ENCODE measurements at places on chromosomes 12 and 14.

- peaks cover 48% of the 10 kb centered on the region for H3K4me1 ChIP-seq
- no peak for DNase-seq
- no peaks in the 10 kb centered on the region for H3K36me3 ChIP-seq
- no peaks in the 10 kb centered on the region for H3K27me3 ChIP-seq
- peak overlapping the region; percentile 66 for H3K27ac ChIP-seq
Observed at GRCh38 chr12:104672501-104673265, 215.9 kb downstream of the CHST11 start.

GRCh38 chr14:24078146-24078545 is 6.8 kb downstream of the CPNE6 start:
- H3K36me3 ChIP-seq: no peaks in the 10 kb centered on the region
- DNase-seq: no peak
- H3K4me1 ChIP-seq: no peaks in the 10 kb centered on the region

DNA sequence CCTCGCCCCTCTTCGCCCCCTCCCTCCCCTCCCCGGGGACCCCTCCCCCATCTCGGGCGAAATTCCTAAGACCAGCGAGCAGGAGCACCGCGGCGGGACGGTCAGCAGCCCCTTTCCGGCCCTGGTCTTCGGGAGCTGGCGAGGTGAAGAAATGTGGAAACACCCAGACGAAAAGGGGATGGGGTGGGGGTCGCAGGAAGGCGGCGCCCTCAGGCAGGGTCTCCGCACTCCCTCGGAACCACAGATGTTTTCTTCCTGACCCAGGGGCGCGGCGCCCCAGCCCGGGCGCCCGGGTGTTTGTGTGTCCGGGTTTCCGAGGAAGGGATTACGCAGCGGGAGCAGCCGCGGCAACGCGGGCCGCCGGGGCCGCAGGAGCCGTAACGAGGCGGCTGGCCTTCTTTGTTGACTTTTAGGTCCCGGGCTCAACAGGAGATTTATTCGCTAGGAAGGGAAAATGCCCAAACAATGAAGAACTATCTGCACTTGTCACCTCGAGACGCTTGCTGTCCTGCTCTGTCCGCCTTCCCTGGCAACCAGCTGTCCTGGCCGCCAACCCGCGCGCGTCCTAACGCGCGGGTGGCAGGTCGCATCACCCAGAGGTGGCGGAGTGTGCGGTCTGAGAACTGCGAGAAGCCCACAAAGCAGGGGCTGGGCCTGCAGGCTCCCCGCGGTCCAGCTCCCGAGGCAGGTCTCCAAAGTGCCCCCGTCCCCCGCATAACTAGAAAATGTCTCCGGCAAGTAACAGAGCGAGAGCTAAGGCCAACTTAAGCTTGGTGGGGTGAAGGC is 7.0 kb downstream of the FOXA1 start:
- H3K27ac ChIP-seq: peak overlapping the region; percentile 84
- H3K4me1 ChIP-seq: peaks cover 14% of the 10 kb centered on the region
- H3K27me3 ChIP-seq: no peaks in the 10 kb centered on the region
- no peaks in the 10 kb centered on the region for H3K36me3 ChIP-seq
- peak overlapping the region; percentile 72 for H3K4me3 ChIP-seq
- DNase-seq: no peak

- H3K36me3 ChIP-seq: no peaks in the 10 kb centered on the region
- DNase-seq: no peak
- H3K4me1 ChIP-seq: peaks cover 15% of the 10 kb centered on the region
- no peak overlapping the region for H3K4me3 ChIP-seq
- no peaks in the 10 kb centered on the region for H3K27me3 ChIP-seq
Observed at GRCh38 chr14:32121948-32122347, 44.8 kb downstream of the ARHGAP5 start.

DNA sequence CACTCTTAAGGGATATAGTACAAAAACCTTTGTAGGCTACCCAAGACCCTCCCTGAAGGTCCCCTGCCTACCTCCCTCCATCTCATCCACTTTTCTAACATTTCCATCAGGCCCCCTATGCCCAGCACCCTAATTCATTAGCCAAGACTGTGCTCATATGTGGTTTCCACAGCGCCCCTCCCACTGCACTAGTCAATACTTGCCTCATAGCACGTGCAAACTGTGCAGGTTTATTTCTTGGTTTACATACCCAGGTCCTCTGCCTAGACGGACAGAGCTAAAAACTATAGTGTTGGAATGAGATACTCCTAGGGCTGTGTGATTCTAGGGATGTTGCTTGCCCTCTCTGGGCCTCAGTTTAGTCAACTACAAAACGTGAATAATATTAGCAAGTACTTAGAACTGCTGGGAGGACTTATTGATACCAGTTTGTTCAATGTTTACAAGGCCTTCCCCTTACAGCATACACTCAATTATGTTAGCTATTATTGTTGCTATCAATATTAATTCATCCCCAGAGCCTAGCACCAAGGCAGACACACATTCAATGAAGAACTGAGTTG is 50.4 kb downstream of the NUAK1 start:
- no peak overlapping the region for H3K4me3 ChIP-seq
- no peaks in the 10 kb centered on the region for H3K4me1 ChIP-seq
- no peaks in the 10 kb centered on the region for H3K36me3 ChIP-seq
- H3K27ac ChIP-seq: peak overlapping the region; percentile 57
- no peaks in the 10 kb centered on the region for H3K27me3 ChIP-seq

DNA sequence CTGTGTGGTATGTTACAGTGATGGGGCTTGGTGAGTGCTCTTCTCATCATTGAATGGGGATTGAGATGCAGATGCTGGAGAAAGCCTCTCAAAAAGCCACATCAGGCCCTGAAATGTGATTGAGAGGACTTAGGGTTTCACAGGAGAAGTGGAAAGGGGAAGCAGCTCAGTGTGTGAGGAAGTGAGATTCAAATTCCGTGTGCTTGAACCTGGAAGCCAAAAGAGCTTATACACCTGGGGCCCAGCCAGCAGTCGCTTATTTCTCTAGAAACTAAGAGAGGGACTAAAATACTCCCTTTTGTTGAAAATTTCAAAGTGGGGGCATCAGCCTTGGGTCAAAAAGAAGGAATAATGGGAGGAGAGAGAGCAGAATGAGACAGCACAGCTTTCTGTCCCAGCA is 39.1 kb upstream of the GZMB start:
- no peak overlapping the region for H3K4me3 ChIP-seq
- H3K4me1 ChIP-seq: peaks cover 12% of the 10 kb centered on the region
- H3K36me3 ChIP-seq: no peaks in the 10 kb centered on the region
- no peak for DNase-seq
- H3K27ac ChIP-seq: no peak overlapping the region

GRCh38 chr12:68245180-68246021 is 8.0 kb downstream of the IL22 start:
- no peak overlapping the region for H3K27ac ChIP-seq
- no peaks in the 10 kb centered on the region for H3K36me3 ChIP-seq
- no peaks in the 10 kb centered on the region for H3K27me3 ChIP-seq
- DNase-seq: no peak

DNA sequence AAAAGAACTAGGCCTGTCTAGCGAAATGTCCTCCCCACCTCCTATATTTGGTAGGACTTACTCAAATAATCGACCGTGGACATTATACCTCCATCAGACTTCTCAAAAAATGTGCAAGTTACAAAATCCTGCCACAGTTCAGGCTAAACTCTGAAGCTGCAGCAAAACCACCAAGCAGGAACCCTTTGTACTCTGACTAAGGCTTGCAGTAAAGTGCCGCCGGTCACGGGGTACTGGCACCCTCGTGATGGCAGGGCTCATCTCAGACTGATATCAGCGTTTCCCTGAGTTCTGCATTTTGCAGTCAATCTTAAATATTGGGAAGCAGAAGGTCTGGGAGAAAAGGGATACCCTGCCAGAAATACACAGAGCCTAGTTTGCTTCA is 17.1 kb downstream of the SLC11A2 start:
- DNase-seq: no peak
- H3K27ac ChIP-seq: peak overlapping the region; percentile 51
- peaks cover 39% of the 10 kb centered on the region for H3K4me1 ChIP-seq
- H3K36me3 ChIP-seq: peaks cover 43% of the 10 kb centered on the region
- no peaks in the 10 kb centered on the region for H3K27me3 ChIP-seq

DNA sequence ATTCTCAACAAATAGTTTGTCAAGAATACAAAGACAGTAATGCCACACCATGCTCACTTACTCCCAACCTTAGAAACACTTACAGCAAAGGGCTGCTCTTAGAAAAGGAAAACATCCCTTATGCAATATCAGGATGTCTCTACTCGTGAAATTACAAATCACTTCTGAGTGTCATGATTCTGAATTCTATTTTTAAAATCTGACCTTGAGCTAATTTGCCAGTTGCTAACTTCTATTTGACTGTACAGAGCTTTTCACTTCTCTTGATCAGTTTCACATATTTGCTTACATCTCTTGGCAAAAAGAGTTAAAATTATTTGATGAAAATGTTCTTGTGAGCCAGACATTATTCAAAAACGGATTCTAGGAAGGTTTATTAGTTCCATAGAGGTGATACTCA is 136.7 kb upstream of the SLC35F4 start:
- no peak overlapping the region for H3K4me3 ChIP-seq
- H3K4me1 ChIP-seq: no peaks in the 10 kb centered on the region
- H3K36me3 ChIP-seq: no peaks in the 10 kb centered on the region
- no peak for DNase-seq

- H3K27me3 ChIP-seq: no peaks in the 10 kb centered on the region
- H3K36me3 ChIP-seq: peaks cover 7% of the 10 kb centered on the region
Observed at GRCh38 chr12:76777765-76778216, 13.9 kb downstream of the ZDHHC17 start.

GRCh38 chr14:62001963-62002362 is 239.7 kb downstream of the SNAPC1 start:
- no peaks in the 10 kb centered on the region for H3K27me3 ChIP-seq
- H3K36me3 ChIP-seq: no peaks in the 10 kb centered on the region
- H3K4me3 ChIP-seq: no peak overlapping the region
- DNase-seq: no peak
- H3K4me1 ChIP-seq: no peaks in the 10 kb centered on the region

DNA sequence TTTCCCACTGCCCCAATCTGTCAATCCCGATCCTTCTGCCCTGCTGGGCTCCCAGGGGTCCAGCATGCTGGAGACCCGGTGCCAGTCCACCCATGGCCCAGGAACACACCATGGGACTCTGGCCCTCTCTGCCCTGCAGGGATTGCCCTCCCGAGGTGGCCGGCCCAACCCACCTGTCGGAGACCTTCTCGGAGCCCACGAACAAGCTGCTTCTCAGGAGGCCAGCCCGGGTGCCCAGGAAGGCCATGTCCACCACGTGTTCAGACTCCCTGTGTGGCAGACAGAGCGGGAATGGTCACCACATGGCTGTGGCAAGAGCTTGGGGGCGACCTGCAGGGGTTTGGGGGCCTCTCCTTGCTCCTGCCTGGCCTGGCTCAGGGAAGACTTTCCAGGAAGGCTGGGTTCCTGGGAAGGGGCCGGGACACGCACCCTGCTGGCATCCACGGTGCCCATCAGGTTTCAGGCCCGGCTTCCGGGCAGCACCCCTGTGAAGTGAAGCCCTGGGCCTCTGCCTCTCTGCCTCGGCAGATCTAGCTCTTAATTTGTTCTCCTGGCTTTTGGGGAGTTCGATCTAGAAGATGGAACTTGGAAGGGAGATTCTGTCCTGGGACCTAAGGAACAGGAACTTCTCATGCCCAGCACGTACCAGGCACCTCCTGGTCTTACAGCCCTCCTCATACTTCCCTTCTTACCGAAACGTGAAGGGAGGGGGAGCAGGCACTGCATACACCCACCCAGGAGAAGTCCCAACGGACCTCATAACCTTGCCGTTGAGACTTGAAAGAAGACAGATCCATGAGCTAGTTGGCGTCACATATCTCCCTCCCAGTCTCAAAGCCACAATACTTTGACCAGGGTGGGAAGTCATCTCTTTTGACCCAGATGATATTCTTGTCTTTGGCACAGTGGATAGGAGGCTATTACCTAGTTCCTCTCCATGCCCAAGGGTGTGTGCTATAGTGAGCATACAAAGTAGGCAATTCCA is 26.3 kb downstream of the LRTM2 start:
- H3K27ac ChIP-seq: no peak overlapping the region
- no peak for DNase-seq
- H3K4me1 ChIP-seq: no peaks in the 10 kb centered on the region
- H3K36me3 ChIP-seq: no peaks in the 10 kb centered on the region

DNA sequence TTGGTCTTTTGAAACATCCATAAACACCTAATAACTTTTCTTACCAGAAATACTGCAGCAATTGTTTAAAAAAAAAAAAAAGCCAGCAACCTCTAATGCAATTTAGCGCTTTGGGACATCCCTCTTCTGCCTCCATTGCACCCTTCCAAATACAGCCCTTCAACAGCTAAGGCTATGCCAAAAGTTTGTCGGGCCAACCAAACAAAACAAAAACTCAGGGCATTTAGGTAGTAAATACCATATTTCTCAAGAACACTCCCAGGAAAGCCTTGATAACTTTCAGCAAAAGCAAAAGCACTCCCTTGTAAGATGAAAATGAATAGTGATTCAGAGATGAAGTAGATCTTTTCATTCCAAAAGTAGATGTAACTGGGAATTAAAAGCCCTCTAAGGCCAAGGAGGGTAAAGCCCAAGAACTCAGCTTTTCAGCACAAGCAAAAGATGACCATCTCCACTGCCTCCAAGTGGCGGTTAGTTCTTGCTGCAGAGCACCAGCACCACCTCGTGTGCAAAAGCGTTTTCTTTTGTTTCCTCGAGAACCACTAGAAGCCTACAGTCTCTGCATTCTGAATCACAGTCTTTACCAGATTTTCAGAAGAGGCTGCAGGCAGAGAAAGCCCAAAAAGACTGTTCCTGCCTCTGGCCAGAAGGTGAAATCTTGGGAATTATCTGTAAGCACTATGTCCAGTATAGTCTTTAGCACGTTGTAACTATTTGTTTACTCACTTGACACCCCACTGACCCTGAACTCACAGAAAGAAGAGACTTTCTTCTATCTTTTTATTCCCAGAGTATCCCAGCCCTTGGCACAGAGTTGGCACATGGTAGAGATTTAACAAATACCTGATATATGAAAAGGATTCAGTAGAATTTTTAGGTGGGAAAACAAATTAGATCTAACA is 53.1 kb downstream of the SIX6 start:
- no peak for DNase-seq
- H3K27ac ChIP-seq: no peak overlapping the region
- H3K27me3 ChIP-seq: no peaks in the 10 kb centered on the region
- no peak overlapping the region for H3K4me3 ChIP-seq
- no peaks in the 10 kb centered on the region for H3K36me3 ChIP-seq

- H3K27me3 ChIP-seq: no peaks in the 10 kb centered on the region
- no peaks in the 10 kb centered on the region for H3K4me1 ChIP-seq
- H3K36me3 ChIP-seq: no peaks in the 10 kb centered on the region
- no peak for DNase-seq
- no peak overlapping the region for H3K4me3 ChIP-seq
Observed at GRCh38 chr12:70664465-70664881, 27.2 kb upstream of the PTPRB start.
